CD8-positive, alpha-beta memory T cell (primary cell): ENCODE measurements at places on chromosomes 6 and 20.

GRCh38 chr6:8628063-8628462 is 192.7 kb upstream of the SLC35B3 start:
- no peak for DNase-seq
- no peak overlapping the region for H3K27ac ChIP-seq
- no peaks in the 10 kb centered on the region for H3K36me3 ChIP-seq
- no peak overlapping the region for H3K4me3 ChIP-seq
- no peaks in the 10 kb centered on the region for H3K27me3 ChIP-seq
- no peaks in the 10 kb centered on the region for H3K4me1 ChIP-seq

GRCh38 chr20:34637245-34638038 is 39.5 kb downstream of the PIGU start:
- no peak overlapping the region for H3K4me3 ChIP-seq
- no peaks in the 10 kb centered on the region for H3K4me1 ChIP-seq
- no peak for DNase-seq
- H3K27me3 ChIP-seq = no peaks in the 10 kb centered on the region

- H3K4me3 ChIP-seq = no peak overlapping the region
- no peak overlapping the region for H3K27ac ChIP-seq
- no peaks in the 10 kb centered on the region for H3K27me3 ChIP-seq
Observed at GRCh38 chr20:51381557-51381956, 161.0 kb downstream of the NFATC2 start.

DNA sequence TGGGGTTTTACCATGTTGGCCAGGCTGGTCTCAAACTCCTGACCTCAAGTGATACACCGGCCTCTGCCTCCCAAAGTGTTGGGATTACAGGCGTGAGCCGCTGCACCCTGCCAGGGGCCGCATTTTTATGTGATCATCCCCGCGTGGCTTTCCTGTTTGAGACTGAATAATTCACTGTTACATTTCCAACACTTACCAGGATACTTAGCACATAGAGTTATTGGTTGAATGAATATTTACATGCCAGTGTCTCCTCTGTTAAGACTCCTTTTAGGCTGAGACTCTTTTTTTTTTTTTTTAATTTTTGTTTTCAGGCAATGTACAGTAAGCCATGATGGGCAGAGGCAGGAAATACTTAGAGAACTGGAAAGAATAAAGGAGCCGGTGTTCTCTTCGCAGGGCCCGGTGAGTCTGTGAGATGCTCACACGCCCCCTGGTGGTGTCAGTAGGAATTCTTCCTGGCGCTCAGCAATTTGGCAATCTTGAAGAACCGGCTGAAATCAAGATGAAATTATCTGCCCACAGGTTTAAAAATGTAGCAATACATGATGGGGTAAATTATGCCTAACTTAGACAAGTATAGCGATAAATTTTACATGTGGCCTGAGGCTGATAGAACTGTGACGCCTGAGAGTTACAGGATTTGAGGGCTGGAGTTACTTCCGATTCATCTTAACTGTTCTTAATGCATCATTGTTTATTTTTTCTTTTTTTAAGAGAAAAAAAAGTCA is 7.6 kb upstream of the RNF114 start:
- H3K4me1 ChIP-seq = no peaks in the 10 kb centered on the region
- H3K27me3 ChIP-seq = no peaks in the 10 kb centered on the region
- H3K36me3 ChIP-seq = no peaks in the 10 kb centered on the region
- H3K4me3 ChIP-seq = no peak overlapping the region
- peak; percentile 77 for DNase-seq
- H3K27ac ChIP-seq = no peak overlapping the region

DNA sequence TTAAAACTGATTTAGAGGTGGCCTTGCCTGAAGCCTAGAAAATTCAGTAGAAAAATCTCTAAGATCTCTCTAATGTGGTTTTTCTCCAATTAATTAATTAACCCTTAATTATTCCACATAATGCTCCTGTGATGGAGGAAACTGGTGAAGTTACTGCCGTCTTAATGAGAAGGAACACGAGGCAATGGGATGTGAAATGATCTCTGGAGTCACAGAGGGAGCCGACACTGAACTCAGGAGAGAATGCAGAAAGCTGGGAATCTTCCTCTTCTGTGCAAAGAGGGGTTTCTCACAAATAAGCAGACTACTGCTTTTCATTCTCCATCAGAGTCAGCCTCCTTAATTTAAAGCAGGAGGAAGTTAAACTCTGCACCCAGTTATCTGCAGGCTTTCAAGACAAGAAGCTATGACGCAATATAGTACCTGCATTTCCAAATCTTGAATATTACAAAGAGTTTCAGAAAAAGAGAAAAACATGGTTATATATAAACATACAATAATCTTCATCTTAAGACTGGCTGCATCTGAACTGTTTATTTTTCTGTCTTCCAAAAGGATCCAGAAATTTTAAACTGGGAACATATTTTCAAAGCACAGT is 18.1 kb upstream of the SNRPB2 start:
- H3K36me3 ChIP-seq = no peaks in the 10 kb centered on the region
- no peak overlapping the region for H3K27ac ChIP-seq
- no peaks in the 10 kb centered on the region for H3K27me3 ChIP-seq
- no peak overlapping the region for H3K4me3 ChIP-seq
- peaks cover 24% of the 10 kb centered on the region for H3K4me1 ChIP-seq
- no peak for DNase-seq
